ENCODE measurements at places on chromosomes 2 and 18.
A peak's percentile ranks its signal among the peaks of the same experiment; 100 is the strongest.

DNA sequence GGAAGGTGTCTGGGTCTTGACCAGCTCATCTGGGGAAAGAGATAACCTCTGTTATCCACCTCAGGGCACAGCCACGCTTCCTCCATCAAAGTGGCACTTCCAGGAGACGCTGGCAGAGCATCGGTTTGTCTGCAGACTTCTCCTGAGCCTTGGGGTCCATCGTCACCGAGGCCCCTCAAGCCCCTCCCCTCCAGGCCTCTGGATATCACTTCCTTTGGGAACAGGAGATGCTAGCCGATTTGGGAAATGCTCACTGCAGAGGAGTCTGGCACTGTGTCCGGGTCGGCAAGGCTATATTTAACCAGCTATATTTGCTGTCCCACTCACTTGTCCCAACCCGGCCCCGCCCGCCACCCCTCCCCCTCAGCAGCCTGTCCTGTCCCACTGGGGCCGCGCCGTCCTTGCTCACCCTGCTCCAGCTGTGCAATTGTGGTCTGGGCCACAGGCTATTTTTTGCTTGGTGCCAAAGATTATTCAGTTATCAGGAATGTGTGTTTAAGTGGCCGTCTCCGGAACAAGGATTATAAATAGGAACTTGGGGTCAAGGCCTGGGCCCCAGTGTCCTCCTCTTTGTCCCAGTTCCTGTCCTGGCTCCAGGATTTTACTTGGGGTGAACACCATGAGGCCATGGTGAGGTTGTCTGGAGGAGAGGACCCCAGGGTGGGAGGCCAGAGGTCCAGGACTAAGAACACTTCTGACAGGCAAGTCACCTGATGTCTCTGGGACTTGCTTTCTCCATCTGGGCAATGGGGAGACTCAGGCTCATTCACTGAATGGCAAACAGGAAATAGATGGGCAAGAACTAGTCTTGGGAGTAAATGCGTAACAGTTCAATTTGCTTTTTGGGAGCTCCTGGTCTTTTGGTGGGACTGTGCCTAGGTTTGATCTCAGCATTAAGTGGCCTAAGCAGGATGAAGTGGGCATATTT lies 263.6 kb downstream of the DYSF start:
- peak; percentile 87 for DNase-seq

DNA sequence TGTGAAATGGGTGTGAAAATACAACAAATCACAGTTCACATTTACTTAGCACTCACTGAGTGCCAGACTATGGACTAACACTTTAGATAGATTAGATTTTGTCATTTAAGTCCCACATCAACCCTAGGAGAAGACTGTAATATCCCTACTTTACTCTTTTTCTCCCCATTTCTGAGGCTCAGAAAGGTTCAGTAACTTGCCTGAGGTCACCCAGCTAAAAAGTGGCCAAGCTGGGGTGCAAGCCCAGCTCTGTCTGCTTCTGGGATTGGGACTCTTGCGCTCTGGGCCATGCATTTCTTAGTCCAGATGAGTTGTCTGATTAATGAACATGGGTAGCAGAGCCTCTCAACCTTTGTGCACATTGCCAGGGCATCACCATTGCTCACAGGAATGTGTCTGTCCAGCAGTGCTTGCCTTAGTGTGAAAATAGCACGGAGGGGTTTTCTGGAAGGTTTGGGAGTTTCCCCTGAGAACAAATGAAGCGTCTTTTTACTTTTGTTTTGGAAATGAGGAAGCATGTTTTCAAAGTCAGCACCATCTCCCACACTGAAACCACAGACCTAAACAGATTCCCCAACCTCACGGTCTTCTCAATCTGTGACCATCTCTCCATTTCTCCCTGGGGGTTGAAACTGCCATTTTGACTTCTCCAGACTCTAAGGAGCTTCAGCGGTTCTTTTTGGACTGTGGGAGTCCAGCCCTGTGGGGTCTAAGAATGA lies 31.9 kb downstream of the NRP2 start:
- no peak for DNase-seq

DNA sequence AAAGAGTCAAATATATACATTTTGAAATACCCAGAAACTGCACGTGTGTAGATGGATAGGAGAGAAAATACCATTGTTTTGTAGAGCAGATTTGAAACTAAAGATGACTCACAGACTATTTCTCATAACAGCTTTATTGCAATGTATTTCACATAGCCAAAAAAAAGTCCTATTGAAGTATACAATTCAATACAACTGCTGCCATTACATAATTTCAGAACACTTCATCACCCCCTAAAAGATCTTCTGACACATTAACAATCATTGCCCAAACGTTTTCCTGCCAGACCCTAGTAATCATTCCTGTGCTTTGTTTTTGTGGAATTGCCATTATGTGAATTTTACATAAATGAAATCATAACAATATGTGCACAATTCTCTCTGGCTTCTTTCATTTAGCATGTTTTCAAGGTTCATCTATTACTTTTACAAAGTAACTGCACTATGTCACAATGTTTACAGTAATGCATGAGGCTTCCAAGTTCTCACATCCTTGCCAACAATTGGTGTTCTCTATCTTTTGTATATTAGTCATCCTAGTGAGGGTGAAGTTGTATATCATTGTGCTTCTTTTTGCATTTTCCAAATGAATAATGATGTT lies 378.6 kb upstream of the CWC22 start:
- peak; percentile 82 for DNase-seq

GRCh38 chr2:56537756-56538155 lies 354.0 kb downstream of the CCDC85A start:
- no peak for DNase-seq

- no peak for DNase-seq
Measured at GRCh38 chr2:237643582-237644380, 16.4 kb downstream of the LRRFIP1 start.

DNA sequence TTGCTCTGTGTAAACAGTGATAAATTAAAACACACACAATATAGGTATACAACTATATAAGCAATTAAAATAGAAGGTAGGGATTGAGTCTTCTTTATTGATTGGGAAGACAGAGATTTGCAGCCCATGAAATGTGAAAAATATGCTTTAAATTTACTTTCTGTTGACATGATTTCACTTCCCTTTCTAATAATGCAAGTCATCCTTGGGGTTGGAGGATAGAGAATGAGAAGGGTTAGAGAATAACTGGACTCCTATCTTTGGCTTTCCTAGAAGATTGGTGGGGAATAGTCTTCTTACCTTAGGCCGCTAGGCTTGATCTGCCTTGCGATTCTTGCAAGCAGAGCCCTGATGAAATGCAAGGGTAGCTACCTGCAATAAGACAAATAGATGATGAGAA lies 339.8 kb downstream of the NYAP2 start:
- DNase-seq = no peak

DNA sequence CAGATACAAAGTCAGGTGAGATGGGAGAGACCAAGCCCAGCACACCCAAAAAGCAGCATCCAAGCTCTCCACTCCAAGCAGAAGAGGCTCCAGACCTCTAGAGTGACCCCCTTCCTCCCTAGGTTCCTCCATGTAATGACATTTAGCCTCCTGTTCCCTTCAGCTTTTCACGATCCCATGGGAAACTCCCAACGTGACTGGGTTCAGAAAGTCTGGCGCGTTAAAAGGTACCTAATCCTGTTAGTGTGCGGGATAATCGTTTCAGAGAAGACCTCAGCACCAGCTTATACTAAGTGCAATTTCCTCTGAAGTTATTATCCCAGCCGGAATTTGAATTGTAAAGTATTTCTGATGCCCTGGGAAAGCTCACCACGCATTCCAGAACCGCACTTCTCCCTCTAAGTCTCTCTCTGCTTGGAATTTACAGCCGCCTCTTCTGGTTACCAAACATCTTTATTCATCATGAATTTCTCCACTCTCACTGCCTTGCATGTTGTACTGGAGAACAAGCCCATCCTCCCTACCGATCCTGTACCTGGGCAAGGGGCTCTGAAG lies 46.9 kb downstream of the CCBE1 start:
- DNase-seq = no peak

DNA sequence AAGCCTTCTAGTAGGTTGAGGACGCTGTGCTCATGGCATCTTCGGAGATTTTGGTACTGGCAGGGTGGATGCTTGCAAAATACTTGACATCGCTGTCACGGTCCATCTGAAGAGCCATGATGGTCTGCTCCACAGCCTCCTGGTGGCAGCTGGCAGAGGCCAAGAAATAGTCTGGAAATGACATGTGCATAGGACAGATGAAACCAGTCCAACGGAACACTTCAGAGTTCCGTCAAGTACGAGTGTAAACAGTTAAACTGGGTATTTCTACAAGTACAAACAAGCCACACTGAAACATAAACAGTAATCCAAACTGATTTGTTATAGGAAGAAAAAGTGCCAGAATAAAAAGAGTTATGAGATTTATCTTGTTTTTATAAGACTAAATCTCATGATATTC lies 66.6 kb downstream of the PPP4R1 start:
- DNase-seq = no peak

- DNase-seq = no peak
Measured at GRCh38 chr2:86645752-86646151, 22.1 kb upstream of the RNF103 start.

GRCh38 chr18:48292782-48293424 lies 116.3 kb downstream of the ZBTB7C start:
- DNase-seq = no peak

GRCh38 chr2:141618457-141618856 lies 512.4 kb downstream of the LRP1B start:
- no peak for DNase-seq

- no peak for DNase-seq
Measured at GRCh38 chr2:205411558-205411957, 270.7 kb upstream of the NRP2 start.

DNA sequence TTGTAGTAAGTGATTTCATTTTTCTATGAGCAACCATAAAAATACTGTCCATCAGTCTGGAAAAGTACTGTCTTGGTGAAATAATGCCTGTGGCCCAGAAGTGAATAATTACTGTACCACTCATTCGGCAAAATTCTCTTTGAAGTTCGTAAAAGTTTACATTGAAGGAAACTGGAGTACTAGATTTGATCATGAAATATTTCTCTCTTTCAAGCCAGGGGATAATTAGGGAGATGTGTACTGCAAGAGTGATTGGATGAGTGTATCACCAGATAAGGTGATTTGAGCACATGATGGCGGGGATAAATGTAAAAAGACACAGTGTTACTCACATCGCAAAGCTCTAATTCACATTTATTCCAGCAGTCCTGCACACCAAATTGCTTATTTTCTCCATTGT lies 883.2 kb upstream of the PIK3C3 start:
- DNase-seq = no peak

DNA sequence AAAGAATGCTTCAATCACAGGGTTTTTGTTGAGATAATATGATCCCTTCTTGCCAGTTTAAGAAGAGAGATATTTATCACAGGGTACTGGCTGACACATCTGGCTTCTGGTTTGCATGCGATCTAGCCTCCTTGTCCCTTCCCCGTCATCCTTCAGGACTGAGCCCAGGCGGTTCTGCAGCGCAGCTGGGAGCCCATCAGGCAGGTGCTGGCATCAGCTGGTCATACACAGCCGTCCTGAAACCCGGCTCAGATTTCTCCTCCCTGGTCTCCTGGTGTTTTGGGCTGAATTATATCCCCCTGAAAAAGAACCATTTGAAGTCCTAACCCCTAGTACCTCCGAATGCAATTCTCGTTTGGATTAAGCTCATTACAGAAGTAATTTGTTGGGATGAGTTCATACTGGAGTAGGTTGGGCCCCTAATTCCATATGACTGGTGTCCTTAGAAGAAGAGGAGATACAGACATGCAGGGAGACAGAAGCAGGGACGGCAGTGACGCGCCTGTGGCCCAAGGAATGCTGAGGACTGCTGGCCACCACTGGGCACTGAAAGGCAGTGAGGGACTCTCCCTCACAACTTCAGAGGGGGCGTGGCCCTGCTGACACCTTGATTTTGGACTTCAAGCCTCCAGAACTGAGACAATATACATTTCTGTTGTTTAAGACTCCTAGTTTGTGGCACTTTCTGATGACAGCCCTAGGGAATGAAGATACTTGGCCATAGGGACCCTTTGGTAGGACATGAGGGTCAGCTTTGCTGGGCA lies 83.9 kb upstream of the ODC1 start:
- no peak for DNase-seq

- DNase-seq = peak; percentile 68
Measured at GRCh38 chr2:172836347-172836821, 100.7 kb downstream of the RAPGEF4 start.

GRCh38 chr2:74927621-74928020 lies 30.8 kb upstream of the POLE4 start:
- DNase-seq = no peak

GRCh38 chr2:96264656-96265348 lies 995 bp downstream of the TMEM127 start:
- DNase-seq = peak; percentile 13

DNA sequence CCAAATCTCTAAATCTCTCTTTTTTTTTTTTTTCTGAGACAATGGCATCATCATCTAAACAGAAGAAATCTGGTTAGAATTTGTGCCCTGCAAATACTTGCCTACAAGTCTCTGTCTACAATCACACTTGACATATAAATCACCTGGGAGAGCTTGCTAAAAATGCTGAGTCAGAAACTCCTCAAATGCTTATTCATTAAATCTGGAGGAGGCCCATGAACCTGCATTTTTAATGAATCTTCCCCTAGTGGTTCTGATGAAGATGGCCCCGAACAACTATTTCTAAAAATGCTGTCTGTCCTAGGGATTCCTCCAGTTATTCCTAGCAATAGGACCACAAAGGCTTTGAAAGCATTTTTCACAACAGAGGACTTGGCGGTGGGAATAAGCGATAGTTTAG lies 1.6 kb upstream of the CSRNP3 start:
- DNase-seq = no peak

- no peak for DNase-seq
Measured at GRCh38 chr2:73006969-73007710, 64.4 kb downstream of the SFXN5 start.

- peak; percentile 86 for DNase-seq
Measured at GRCh38 chr2:150591496-150592285, 104.2 kb upstream of the RND3 start.

DNA sequence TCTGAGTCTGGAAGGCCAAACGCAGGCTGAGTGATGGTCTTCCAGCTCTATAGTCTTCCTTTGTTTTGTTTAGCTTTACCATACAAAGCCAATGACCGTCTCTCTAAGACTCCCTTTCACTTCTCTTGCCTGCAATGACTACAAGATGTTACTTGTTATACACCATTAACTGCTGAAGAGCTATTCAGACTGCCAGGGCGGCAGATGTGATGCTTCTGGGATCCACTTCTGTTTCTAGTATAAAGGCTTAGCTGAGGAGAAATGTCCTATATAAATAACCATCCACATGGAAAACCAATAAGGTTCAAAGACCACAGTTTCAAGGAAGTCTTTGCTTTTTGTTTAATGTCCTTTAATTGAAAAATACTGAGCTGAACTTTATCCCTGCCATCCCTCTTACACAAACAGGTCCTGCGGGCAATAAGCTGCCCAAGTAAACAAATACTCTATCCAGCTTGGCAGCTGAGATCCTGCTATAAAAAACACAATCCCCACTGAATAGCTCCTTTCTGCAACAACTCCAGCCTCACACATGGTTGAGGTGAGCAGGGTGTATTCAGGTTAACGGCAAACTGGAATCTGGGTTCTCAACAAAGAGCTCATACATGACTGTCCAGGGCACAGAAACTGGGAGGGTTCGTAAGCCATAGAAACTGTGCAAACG lies 124.6 kb downstream of the VIT start:
- no peak for DNase-seq
